ENCODE measurements at places on chromosomes 2 and 18.
A peak's percentile ranks its signal among the peaks of the same experiment; 100 is the strongest.

GRCh38 chr2:164831887-164832286 is 9.7 kb downstream of the COBLL1 start:
- no peak for DNase-seq

- no peak for DNase-seq
Measured at GRCh38 chr2:227880460-227880859, 9.0 kb downstream of the DAW1 start.

GRCh38 chr2:35503738-35504199 is 851.8 kb upstream of the CRIM1 start:
- no peak for DNase-seq

- no peak for DNase-seq
Measured at GRCh38 chr2:121828281-121828731, 72.9 kb downstream of the TSN start.

GRCh38 chr2:149741646-149742045 is 154.1 kb upstream of the MMADHC start:
- DNase-seq: no peak

DNA sequence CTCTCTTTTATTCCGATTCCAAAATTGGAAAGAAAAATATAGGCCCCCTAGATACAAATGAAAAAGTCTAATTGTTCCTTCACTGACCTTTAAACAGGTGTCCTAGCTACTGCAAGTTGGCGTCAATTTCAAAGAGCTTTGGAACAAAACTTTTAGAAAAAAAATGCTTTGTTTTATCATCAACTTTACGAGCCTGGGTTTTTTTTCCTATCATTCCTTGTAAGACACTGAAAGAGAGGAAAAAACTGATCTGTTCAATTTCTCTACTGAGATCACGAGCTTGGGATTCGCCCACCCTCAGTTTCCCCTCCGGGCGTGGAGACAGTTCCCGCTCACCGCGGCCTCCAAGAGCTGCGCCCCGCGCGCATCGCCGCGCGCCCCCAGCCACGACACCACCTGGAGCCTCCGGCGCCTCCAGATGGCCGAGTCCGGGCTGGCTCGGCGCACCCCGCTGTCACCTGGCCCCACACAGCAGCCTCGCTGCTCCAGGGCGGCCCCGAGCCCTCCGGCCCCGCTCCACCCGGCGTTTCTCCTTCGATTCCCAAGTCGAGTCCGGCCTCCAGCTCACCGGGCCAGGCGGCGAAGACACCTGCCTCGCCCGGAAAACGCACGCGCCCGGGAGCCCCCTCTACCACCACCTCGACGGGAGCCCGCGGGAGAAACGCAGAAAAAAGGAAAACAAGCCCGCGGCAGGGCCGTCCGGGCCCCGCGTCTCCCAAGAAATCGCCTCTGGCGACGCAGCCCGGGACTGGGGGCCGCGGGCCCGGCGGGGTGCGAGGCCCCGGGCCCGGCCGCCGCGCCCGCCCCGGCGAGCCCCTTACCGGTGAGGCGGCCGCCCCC is 656 bp downstream of the TBC1D8 start:
- DNase-seq: no peak

DNA sequence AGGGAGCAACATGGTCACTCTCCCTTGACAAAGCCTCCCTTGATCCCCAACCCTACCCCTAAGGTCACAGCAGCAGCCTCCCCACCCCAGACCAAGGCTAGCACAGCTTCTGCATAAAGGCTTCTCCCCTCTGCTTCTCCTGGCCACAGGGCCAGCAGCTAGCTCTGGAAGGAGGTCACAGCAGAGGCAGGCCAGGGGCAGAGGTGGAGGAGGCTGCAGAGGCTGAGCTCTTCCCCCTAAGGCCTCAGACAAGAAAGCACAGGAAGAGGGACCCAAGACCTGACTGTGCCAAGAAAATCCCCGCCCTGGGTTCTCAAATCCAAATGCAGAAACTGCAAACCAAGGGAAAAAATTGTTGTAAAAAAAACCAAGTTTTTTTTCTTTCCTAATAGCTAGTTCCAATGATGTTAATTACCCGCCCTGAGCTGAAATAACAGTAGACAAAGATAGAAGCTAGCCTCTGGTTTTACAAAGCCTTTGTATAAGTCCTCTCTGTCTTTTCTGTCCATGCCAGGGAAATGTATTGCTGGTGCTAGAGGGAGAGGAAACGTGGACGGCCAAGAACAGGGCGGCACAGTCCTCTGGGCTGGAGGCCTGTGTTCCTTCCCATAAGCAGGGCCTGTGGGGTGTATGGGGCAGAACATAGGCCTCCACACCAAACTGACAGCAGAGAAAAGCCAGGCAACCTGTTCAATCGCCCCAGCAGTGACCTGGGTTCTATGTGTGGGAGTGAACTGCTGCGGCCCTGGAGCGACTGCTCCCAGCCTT is 79.5 kb downstream of the POLR1A start:
- no peak for DNase-seq

- no peak for DNase-seq
Measured at GRCh38 chr2:12766421-12766879, 49.7 kb downstream of the TRIB2 start.

DNA sequence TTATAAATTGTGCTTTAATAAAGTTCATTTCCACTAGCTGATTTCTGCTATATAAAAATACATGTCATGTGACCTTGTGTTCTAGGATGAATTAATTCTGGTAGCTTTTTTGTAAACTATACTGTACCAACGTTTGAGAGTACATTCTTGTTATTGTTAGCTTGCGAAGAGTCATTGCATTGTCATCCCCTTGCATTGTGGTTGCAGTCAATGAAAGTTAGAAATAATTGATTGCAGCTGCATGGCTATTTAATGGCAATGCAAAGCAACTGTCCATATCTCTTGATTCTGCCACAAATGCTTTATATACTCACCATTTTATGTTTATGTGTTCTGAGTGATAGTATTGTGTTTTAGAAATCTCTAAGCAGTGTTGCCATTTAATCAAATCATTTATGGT is 91.6 kb downstream of the ZNF407 start:
- DNase-seq: no peak

DNA sequence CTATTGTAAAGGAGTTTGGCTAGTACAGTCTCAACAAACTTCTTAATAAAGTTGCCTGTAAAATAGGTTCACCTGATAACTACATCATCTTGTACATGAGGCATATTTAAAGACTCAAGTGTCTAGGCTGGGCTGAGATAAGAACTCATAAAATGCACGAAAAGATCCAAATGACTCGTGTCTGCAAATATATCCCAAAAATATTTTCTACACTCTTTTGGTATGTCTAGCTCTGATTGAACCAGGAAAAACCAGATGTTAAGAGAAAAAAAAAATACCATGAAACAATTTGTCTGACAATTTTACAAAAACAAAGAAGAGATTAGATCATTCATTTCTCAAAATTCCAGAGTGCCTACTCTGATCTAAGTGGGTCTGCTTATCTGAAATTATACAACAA is 166.9 kb upstream of the OSR1 start:
- DNase-seq: no peak

DNA sequence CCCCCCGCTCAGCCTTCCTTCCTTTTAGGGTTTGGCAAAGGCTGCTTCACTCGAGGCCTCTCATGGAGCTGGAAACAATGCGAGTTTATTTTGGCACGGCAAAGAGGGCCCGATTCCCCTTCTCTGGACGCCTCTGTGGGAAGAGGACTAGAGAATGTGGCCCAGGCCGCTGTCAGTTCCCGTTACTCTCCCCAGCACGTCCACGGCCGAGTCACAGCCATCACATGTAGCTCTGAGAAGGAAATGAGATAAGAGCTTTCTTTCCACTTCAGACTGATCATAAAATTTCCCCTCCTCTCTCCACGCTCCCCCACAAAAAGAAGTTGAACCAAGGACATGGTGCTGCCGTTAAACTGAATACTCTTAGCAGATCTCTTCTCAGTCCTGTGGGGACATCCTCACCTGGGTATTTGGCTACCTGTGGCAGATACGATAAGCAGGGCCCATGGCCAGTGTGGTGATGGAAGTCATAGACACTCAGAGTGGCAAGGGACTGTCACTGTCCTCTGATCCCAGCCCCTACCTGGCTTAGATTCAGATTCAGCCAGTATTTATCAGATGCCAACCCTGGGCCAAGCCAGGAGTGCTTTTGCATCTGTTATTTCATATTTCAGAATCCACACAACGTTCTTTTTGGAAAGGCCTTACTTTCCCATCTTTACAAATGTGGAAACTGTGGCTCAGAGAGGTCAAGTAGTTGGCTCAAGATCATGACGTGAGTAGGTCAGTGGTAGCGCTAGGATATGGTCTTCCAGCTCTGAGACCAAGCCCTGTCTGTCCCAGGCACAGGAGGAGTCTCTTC is 101.2 kb downstream of the MCFD2 start:
- DNase-seq: no peak

- DNase-seq: no peak
Measured at GRCh38 chr18:51563396-51563795, 365.9 kb upstream of the MEX3C start.

DNA sequence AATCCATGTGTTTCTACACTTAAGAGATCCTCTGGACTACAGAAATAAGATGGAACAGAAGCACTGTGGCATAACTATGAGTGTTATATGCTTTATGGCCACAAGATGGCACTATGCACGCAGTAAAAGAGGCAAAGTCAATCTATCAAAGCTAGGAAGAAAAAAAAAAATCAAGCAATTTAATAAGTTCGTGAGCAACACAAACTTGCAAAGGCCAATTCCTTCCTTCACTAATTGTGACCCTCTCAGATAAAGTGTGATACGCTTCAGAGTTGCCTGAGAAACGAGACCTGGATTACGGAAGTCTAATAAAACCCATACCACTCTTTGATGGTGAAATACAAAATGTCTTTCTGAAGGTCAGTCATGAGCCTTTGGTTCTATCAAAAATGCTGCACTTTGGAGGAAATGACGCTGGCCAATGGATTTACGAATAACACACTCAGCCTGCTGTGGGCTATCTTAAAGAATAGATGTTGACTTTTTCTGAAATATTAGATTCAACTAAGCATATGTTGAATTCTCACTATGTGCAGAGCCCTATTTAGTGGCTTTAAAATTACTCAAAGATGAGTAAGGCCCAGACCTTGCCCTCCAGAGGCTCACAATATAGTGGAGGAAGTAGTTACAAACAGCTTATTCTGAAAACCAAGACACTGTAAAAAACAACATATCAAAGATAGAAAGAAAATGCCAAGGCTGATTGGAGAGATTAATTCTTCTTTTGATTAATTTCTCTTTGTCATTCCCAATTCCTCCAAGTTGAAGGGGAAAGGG is 35.5 kb upstream of the TTR start:
- peak; percentile 9 for DNase-seq

GRCh38 chr2:128465246-128466170 is 146.8 kb upstream of the HS6ST1 start:
- DNase-seq: no peak

GRCh38 chr2:142892715-142893114 is 15.3 kb downstream of the KYNU start:
- no peak for DNase-seq

DNA sequence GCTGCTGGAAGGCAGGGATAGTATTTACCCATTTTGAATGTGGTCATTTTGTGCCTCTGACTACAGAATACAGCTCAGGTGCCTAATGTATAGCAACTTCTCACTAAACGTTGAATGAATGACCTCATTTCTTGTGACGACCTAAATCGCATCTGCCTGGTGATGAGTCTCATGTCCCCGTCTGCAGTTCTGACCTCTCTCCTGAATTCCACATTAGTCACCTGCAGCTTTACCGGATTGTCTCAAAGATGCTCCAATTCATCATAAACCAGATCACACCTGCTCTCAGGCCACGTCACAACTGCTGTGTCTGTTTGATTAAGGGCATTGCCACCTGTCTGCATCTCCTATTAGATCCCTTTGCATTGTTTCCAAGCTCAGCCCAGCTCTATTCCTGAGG is 133.6 kb upstream of the MYT1L start:
- DNase-seq: no peak

- no peak for DNase-seq
Measured at GRCh38 chr2:219430633-219431615, 3.7 kb upstream of the SPEG start.

GRCh38 chr2:233153146-233153798 is 93.1 kb downstream of the INPP5D start:
- DNase-seq: no peak

- no peak for DNase-seq
Measured at GRCh38 chr2:102126169-102126568, 16.4 kb upstream of the IL1R1 start.

DNA sequence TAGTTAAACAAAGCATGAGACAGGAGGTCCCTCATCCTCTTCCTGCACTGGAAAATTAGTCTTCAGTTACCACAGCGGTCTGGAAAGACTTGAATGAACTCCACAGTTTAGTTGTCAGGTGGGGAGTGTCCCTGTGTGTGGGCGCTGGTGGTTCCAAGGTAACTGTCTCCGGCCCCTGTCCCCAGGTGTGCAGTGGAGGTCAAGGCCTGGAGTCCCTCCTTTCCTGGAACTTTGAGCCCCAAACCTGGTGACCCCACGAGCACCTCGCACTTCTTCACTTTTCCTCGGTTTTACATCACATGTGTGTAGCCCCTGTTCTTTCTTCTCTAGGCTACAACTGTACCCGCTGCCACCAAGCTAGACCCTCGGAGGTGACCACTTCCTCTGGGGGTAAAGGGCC is 28.0 kb upstream of the INHBB start:
- DNase-seq: no peak

DNA sequence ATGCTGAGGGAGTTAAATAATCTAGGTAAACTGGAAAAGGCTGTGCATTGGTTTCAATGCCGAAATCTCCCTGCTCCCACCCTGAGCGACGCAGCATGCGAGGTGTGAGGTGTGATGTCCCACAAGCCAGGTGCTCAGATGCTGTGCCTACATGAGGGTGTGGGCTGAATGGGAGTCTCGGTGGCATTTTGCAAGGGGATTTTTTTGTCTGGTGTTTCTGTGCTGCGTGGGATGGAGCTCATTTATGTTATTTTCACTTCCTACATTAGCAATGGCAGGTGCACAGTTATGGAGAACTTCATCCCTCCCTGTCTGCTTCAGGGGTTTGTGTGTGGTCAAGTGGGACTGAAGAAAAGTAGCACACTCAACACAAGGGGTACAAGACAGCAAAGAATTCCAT is 110.2 kb upstream of the CCDC68 start:
- no peak for DNase-seq

GRCh38 chr2:192215096-192215877 is 20.6 kb upstream of the TMEFF2 start:
- DNase-seq: no peak

DNA sequence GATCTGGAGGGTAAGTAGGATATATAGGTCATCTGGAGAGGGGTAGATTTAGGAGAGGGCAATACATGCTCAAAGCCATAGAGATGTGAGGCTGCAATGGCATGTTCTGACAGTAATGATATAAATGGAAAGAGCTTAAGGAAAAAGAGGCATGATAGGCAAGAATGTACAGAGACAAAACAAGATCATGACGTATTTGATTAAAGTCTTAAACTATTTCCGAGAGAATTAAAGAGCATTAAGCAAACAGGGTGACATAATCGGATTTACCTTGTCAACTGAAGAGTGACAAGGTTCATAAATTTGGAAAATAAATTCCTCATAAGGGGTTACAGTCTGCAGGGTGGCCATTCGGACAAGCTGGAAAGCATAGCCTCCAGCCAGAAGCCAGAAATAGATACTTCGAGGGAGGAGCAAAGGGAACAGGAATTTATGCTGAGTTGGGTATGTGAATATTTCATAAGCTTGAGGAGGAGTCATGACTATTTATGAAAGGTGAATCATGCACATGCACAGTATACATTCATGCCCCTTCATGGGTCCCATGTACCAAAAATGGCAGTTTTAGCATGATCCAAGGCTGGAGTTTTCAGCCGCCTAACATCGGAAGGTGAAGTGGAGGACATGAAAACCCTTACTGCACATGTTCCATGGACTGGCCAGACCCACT is 396.2 kb upstream of the VWC2L start:
- no peak for DNase-seq

GRCh38 chr2:122363885-122364284 is 608.4 kb downstream of the TSN start:
- no peak for DNase-seq

- no peak for DNase-seq
Measured at GRCh38 chr2:203340791-203341487, 12.7 kb downstream of the ABI2 start.
